ENCODE measurements at places on chromosomes 1 and 21.

GRCh38 chr1:15031251-15031933 is 122.2 kb upstream of the TMEM51 start:
- no peak for DNase-seq

GRCh38 chr1:14894811-14895560 is 258.6 kb upstream of the TMEM51 start:
- no peak for DNase-seq

GRCh38 chr1:12180315-12180714 is 13.5 kb downstream of the TNFRSF1B start:
- no peak for DNase-seq

- DNase-seq, result no peak
These were observed 36.0 kb upstream of the GPR37L1 start for GRCh38 chr1:202086579-202087350.

DNA sequence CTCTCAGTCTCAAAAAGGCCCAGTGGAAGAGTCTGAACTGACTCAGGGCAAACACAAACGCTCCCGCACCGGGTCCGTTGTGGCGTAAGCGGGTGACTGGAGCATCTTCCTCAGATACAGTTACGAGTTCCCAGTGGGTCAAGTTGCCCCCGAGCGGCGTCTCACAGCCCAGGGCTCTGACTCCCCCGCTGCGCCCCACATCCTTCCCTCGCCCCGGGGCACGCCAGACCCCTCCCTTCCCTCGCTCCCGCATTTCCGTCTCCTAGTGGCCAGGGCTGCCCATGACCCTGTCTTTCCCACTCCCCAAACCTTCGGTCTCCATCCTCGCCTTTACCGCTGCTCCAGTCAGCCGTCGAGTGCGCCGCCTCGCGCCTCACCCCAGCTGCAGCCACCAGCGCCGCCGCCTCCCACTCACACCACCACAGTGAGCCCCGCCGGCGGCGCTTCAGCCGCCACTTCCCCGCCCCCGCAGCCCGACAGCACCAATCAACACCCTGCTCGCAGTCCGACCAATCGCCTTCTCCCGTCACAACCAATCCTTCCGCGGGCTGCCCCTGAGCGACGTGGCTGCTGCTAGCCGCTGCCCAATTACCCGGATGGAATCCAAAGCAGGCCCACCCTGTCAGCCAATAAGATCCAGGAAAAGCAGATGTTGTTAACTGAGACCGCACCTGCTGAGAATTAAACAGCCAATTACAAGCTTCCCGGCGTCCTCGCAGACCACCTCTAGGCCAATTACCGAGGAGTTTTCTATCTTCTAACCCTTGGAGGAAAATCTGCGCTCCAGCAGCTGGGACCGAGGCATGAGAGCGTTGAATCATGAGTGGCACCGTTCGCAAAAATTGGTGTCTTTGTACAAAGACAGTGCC is at the start of gene TDRKH:
Gene TDRKH, minus strand, starts transcription at position 430 of the 869 bp plus-strand sequence. CDS start 7,478 bp downstream, outside the sequence.
- peak; percentile 98 for DNase-seq

DNA sequence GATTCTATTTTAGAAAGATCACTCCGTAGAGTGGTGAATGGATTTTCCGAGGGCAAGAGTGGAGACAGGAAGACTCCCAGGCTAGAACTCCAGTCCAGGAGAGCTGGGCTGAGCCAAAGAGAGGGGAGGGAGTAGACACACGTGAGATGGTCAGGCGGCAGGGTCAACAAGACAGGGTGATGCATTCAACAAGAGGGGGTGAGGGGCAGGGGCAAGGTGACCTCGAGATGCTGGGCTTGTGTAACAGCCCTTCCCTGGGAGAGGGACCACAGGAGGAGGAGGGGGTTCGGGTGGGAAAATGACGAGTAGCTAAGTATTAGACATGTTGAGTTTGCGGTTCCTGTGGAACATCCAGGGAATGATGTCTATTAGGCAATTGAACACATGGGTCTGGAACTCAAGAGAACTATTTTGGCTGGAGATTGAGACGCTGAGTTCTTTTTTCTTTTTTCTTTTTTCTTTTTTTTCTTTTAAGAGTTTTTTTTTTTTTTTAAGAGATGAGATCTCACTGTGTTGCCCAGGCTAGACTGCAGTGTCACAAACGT is 13.3 kb downstream of the RSPO1 start:
- DNase-seq, result no peak

DNA sequence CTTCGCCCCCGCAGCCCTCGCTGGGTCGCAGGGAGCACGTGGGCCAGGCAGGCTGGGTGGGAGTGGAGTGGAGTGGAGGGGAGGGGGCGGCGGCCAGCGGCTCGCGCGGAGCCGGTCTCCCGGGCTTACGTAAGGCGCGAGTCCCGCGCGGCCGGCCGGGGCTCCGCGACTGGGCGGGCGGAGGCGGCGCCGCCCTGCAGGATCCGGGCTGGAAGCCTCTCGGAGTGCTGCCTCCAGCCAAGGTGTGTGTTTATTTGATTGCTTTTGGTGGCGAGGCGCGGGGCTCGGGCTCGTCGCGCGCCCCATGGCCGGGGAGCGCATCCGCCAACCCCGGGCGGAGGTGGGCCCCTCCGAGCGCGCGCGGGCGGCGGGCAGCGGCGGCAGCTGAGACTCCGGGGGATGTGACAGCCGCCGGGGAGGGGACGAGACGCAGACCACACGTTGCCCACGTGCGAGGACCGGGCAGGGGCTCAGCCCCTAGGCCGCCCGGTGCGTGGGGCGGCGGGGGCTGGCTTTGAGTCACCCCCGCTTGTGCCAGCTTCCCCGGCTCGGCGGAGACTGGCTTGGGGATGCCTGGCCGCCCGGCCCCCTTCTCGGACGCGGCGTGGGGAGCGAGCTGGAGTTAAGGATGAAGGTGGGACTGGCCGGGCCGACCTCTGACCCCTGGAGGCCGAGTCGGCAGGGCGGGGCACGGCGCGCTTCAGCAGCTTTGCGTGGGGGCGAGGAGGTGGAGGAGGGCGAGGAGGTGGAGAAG is 402 bp upstream of the AK4 start:
- peak; percentile 12 for DNase-seq

DNA sequence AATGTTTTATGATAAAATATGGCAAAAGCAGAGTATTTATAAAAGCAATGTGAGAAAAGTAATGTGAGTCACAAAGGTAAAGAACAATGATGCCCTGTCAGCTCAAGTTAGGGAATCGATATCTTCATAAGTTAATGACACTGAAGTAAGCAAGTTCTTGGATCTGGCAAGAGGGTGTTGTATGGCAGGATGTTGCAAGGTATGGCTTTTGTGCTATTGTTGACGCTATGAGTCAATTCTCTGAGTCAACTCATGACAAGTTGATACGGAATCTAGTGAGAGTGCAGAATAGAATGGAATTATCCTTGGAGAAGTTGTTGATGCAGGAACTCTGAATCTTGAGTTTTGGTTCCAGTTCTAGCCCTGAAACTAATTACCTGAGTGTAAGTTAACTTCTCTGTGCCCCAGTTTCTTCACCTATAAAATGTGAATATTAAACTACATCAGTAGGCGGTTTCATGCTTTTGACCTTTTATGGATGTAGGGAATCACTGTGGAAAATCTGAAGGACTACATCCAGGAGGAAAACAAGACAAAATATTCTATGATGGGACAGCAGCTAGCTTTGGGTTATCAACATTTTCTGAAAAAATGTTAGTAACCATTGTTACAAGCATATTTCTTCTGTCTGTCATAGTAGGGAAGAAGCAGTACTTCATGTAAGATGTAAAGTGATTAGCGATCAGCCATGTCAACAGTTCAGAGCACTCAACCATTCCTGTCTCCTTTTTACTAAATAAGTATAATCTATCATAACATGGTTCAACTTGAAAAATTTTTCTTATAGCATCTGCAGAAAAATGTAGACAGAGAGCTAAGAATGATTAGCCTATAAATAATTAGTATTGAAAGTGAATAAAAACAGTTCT is 96.9 kb downstream of the ATP6V1G3 start:
- DNase-seq, result no peak

DNA sequence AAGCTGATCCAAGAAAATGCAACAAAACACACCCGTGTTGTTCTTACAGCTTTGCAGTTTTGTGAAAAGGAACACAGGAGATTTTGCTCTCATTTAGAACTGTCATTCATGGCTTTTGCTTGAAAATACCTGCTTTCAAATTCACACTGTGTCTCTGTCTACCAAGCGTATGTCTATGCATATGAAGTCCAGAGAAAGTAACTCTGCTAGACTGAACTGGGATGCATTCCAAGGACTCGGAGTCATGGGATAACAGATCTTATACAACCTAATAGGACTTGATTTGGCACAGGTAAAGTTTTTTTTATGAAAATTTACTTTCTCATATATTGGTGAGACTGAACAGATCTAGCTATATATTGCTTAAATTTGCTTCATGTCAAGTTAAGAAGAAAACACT is 102.4 kb downstream of the PTGER3 start:
- DNase-seq, result no peak

GRCh38 chr1:201096041-201096461 is 16.2 kb downstream of the CACNA1S start:
- DNase-seq, result no peak

DNA sequence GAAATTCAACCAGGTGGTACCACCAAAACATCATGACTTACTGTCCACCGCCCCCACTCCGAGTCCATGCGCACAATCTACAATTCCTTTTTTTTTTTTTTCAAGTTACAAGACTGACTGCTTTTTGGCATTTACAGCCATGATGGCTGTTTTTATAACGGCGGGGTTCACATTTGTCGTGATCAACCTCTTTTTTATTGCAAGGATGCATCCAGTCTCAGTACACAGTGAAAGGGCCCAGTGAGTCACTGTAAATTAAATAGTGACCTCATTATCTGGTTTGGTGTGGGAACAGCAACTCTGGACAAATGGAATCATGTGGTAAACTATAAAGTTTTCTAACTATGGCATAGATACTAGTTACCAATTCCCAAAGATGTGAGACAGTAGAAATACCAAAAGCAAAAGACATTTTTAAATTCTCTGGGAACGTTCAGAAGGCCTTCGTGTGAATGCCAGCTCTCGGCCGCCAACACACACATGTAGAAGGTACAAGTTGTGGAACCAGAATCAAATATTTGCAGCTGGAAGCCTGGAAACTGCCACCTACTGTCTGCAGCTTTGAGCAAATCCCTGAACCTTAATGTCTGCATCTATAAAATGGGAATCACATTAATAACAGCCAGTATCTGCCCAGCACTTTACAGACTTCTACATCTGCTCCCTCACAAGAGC is 4.9 kb downstream of the GLIS1 start:
- DNase-seq, result no peak

DNA sequence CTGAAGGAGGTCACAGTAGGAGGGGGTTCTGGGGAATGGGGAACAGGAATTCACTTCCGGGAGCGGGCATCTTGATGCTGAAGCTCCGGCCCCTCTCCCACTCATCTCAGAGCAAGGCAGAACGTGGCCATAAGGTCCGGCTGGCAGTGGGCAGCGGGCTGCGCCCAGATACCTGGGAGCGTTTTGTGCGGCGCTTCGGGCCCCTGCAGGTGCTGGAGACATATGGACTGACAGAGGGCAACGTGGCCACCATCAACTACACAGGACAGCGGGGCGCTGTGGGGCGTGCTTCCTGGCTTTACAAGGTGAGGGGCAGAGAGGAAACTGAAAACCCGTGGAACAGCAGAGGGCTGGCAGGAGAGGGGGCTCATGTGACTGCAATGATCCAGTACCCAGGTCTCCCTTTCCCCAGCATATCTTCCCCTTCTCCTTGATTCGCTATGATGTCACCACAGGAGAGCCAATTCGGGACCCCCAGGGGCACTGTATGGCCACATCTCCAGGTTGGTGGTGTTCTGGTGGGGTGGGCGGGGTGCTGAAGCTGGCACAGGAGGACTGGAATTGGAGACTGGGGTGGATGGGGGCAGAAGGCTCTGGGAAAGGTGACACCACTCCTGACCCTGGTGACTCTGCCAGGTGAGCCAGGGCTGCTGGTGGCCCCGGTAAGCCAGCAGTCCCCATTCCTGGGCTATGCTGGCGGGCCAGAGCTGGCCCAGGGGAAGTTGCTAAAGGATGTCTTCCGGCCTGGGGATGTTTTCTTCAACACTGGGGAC is 3.0 kb downstream of the SLC27A3 start:
- DNase-seq, result no peak

DNA sequence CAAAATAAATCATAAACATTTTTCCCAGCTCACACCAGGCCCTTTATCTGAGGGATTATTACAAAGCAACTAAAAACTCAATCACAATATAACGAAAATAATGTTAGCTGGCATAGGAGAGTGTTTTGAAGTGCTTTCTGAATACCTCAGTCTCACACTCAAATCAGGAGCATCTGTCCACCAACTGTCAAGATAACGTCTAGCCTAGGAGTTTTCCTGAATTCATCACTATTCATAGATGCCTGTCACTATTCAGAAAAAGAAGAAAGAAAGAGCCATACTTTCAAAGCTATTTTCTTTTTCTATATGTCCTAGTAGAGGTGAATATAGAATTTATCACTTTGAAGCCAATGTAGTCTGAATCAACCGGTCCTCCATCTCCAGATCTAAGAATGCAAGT is 127.0 kb downstream of the AKT3 start:
- DNase-seq, result no peak

GRCh38 chr1:212780759-212781158 is 10.8 kb downstream of the NSL1 start:
- no peak for DNase-seq

GRCh38 chr1:233113009-233113879 is 162.8 kb downstream of the NTPCR start:
- DNase-seq, result no peak

GRCh38 chr1:160993544-160994193 is 27.3 kb downstream of the F11R start:
- no peak for DNase-seq

DNA sequence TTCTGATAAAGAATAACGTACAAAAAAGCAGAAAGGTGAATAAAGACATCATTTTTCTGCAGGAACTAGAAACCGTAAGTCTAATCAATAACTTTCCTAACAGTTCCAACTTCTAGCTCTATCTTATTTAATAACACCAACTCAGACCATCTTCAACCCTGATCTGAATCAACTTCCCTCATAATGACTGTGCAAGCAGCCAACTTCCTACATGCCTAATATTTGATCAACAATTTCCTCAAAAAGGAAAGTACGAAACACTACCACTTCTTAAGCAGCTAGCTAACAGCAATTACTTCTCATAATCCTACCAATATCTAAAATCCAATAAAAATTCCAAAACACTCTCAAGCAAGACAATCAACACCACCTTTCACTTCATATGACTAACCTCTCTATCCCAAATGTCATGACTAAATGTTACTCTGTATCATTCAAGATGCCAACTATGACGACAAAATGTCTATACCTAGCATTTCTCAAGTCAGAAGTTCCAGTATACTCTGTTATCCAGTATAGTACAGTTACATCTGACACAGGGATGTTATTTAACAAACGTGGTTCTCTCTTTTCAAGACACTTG is 1.7 kb downstream of the COP1 start:
- DNase-seq, result no peak
